ENCODE measurements at places on chromosomes 4 and X. TPM values are rescaled to one million over a fixed set of nuclear protein-coding genes. Genes with fewer than 3 reads are reported as not detected.

DNA sequence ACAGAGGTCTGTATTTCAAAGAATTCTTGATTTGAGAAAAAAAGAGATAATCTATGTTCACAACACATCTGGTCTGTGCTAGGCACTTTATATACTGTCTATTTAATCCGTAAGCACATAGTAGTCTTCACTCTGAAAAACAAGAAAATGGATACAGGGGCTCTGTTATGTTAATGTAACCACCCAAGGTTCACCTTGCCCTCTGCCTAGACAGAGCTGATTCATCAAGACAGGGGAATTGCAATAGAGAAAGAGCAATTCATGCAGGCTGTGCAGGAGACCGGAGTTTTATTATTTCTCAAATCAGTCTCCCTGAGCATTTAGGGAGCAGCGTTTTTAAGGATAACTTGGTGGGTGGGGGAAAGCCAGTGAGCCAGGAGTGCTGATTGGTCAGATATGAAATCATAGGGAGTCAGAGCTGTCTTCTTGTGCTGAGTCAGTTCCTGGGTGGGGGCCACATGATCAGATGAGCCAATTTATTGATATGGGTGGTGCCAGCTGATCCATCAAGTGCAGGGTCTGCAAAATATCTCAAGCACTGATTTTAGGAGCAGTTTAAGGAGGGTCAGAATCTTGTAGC is 92.9 kb upstream of the TNIP3 start:
- no peaks in the 10 kb centered on the region for H3K27me3 ChIP-seq
- H3K4me1 ChIP-seq: no peaks in the 10 kb centered on the region
- H3K36me3 ChIP-seq: no peaks in the 10 kb centered on the region
- no peak overlapping the region for H3K4me3 ChIP-seq
- H3K27ac ChIP-seq: no peak overlapping the region

The HAUS7 gene
- 28.5 TPM for total RNA-seq

GRCh38 chrX:141221611-141222010 is 20.7 kb downstream of the SPANXC start:
- DNase-seq: no peak
- no peaks in the 10 kb centered on the region for H3K27me3 ChIP-seq
- no peaks in the 10 kb centered on the region for H3K4me1 ChIP-seq
- H3K36me3 ChIP-seq: no peaks in the 10 kb centered on the region

The TCEAL7 gene
- total RNA-seq: not detected

DNA sequence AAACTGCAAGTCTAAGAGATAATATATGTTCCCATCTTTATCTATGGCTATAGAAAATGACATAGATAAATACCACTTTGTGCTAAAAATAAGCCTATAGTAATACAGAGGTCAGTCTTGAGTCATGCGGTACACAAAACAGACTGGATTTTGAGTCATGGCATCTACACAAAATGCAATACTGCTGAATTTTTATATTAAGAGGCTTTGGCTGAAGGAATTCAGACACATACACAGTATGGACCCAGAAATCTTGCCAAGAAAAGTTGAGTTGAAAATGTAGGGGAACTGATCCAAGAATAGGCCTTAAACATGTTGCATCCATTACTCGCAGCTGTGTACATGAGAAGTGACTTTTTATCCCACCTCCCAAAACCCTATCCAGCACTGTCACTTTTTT is 184.4 kb downstream of the TENM3 start:
- no peak overlapping the region for H3K27ac ChIP-seq
- H3K4me3 ChIP-seq: no peak overlapping the region
- no peaks in the 10 kb centered on the region for H3K36me3 ChIP-seq
- no peaks in the 10 kb centered on the region for H3K4me1 ChIP-seq

The PPARGC1A gene
- not detected for total RNA-seq
